ENCODE measurements at places on chromosomes 7 and 10.
A peak's percentile ranks its signal among the peaks of the same experiment; 100 is the strongest.

- no peak for DNase-seq
These were observed 246.1 kb downstream of the TNS3 start for GRCh38 chr7:47335557-47336471.

- no peak for DNase-seq
These were observed 67.5 kb downstream of the GPR141 start for GRCh38 chr7:37751096-37751495.

- DNase-seq, result no peak
These were observed 23.5 kb upstream of the ZNF12 start for GRCh38 chr7:6730343-6730633.

DNA sequence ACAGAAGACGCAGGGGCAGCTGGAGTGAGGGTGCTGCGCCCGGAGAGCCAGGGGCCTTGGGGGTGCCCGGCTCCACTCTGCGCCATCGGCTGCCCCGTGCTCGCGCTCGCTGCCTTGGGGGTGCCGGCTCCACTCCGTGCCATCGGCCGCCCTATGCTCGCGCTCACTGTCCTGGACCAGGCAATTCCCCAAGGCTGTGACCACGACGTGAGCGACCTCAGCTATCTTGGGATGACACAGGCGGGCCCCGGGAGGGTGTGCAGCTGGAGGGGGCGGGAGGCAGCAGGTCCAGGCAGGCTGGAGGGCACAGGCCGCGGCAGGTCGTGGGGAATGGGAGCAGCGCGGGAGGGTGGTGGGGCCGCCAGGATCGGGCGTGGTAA, 29.7 kb downstream of the CYP2W1 start:
- DNase-seq, result no peak

DNA sequence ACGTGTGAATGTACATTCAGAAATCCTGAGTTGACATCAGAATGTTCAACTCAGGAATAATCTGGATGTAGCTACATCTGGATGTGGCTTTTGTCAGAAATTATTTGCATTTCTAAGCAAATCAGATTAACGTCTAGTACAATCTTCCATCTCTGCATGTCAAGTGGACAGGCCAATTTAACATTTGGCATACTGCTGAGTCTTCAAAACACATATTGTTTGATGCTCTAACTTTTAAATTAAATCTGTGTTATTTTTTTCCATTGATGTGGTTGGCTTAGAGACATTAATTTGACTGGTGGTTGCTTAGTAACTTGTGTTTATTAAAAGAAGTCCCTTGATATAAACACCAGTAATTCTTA, 3.4 kb downstream of the STAMBPL1 start:
- no peak for DNase-seq

- DNase-seq, result peak; percentile 19
These were observed 150.2 kb upstream of the INSYN2A start for GRCh38 chr10:127346604-127347003.

DNA sequence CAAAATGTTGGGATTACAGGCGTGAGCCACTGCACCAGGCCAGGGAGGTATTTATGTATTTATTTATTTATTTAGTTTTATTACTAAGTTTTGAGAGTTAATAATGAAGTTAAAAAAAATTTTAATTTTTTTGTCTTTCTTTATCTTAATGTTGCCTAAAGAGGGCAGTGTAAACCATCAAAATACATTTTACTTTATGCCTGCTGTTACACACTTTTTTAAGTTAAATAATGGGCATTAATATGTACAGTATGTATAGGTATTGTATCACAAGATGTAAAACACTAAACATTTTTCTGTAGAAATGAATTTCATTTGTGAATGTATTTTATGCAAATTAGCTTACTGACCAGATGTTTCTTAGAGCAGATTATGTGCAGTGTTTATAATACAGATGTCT, 129.4 kb downstream of the AASS start:
- no peak for DNase-seq

GRCh38 chr7:131040467-131040932, 287.2 kb upstream of the MKLN1 start:
- DNase-seq, result peak; percentile 58

DNA sequence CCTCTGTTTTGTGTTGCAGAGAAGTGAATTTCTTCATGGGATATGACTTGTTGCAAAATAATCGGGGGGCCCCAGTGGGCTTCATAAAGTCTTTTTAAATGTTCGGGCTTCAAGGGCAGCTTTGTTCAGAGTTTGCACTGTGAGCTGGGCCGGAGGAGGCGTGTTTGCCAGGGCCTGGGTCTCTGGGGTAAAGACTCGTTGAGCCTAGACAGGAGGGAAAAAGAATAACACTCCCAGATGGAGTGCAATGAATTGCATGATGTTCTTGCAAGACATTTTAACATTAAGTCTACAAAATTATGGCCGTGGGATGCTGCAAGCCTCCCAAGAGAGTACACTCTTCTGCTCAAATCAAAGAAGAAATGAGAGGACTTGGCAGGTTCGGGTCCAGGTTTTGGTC, 23.6 kb downstream of the BMPER start:
- DNase-seq, result no peak

DNA sequence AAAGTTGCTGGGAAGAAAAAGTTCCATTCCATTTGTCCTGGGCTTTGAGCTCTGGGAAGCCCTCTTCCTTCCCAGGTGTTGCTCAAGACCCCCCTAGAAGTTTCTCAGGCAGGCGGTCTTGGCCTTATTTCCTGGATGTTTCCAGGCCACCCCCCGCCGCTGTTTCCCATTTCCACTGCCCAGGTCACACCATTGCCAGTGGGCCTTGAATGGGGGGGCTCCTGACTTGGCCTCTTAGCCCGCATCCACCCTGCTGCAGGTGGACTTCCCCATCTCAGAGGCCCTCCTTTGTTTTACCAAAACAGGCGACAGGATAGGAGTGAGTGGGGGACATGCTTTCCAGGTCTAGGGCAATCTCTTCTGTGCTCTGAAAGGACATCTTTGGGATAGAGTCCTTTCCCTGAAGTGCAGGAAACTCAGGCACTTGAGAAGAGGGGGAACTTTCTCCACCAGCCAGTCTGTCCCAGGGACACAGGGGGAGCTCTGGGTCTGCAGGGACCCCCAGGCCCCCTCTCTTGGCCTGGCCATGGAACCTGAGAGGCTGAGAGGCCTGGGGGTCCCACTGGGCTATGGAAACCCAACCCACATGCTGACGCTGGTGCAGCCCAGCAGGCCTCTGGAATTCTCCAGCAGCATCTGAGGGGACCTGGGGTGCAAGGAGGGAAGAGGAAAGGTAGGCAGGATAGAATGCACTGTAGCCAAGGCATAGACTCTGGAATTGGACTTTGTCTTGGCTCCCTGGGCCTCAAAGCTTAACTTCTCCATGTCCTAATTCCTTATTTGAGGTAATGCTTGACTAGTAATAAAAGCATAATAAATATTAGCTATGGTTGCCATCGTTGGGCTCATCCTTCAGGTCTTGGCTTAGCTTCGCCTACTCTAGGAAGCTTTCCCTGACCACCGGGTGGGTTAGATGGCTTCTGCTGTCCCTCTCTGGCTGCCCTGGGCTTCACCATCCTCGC, 17.6 kb downstream of the NEURL1 start:
- DNase-seq, result no peak

DNA sequence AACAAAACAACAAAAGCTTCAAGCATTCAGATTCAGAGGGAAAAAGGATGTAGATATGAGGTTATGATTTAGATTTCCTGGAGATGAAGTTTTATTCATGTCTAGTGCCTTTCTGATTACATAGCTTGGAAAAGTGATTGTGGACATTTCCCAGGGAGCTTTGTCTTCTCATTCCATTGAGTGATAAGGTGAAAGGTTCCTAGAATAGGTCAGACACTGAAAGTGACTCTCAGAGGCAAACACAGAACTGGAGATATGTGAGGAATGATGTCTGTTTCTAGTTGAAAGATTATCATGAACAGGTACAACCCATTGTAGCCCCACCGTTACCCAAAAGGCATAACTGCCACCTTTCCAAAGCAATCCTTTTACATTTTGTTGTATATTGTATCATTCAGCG, 179.5 kb downstream of the CDCA7L start:
- DNase-seq, result no peak

GRCh38 chr7:17367502-17367901, 69.0 kb downstream of the AHR start:
- no peak for DNase-seq

DNA sequence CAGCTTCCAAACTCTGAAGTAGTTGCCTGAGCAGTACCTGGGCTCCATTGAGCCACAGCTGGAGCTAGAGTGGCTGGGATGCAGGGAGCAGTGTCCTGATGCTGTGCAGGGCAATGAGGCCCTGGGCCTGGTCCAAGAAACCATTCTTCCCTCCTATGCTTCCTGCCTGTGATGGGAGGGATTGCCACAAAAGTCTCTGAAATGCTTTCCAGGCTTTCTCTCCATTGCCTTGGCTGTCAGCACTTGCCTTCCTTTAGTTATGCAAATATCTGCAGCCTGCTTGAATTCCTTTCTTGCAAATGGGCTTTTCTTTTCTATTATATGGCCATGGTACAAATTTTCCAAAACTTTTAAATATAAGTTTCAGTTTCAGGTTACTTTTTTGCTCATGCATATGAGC, 972.2 kb upstream of the MBL2 start:
- no peak for DNase-seq

- no peak for DNase-seq
These were observed 84.4 kb upstream of the TNS3 start for GRCh38 chr7:47666164-47666862.

Data from stimulated activated CD4-positive, alpha-beta T cell treated with anti-CD3 and anti-CD28 coated beads, Interleukin-2, amount 100 ng/mL, for 24 hours (primary cell).